ENCODE measurements at places on chromosomes 16 and 17.
A peak's percentile ranks its signal among the peaks of the same experiment; 100 is the strongest.

DNA sequence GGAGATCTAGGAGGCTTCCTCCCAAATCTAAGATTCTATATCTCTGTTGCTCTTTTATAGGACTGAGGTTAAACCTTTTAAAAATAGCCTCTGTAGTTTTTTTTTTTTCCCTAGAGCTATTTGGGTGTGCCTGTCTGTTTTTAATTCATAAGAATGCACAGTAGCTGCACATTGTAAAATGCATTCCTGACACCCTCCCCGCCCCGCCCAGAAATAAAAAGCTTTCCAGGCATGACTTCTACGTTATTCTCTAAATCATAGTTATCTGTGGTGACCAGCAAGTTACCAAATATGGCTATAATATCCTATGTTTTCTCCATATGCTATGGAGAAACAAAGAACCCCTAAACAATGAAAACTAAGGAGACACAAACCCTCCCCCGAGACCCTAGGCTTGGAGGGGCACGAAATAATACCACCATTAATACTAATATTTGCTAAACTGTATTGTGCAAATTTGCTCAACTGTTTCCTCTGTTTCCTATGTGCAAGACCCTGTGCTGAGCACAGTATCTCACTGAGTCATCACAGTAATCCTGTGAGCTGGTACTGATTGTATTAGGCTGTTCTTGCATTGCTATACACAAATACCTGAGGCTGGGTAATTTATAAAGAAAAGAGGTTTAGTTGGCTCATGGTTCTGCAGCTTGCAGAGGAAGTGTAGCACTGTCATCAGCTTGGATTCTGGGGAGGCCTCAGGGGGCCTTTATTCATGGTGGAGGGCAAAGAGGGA is 388.3 kb downstream of the CA10 start:
- no peak for DNase-seq

GRCh38 chr17:69335058-69335457 is 8.1 kb upstream of the ABCA5 start:
- DNase-seq = peak; percentile 21

DNA sequence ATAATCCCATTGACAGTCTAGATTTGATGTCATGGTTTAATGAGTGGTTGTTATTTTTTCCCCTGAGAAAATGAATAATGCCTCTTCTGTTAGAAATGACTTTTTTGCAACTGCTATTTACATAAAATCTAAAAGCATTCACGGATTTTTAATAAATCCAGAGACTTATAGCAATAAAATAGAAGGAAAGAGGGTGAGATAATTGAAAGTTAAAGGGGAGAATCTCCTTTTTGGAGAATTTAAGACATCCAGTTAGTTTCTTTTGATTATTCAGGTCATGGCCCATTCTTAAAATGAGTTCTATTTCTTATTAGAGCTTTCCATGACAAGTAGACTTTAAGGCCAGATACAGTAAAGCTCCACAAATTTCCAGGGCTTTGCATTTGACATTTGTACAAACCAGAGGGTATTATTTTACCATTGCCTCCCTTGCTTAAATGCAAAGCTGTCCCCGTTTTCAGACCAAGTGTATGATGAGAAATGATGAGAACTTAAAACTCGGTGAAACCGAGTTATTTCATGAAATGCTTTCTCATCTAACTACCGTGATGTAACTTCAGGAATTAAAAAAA is 789.0 kb upstream of the SOX9 start:
- no peak for DNase-seq

- DNase-seq = no peak
Observed at GRCh38 chr16:90084215-90084950, 7.3 kb upstream of the PRDM7 start.

DNA sequence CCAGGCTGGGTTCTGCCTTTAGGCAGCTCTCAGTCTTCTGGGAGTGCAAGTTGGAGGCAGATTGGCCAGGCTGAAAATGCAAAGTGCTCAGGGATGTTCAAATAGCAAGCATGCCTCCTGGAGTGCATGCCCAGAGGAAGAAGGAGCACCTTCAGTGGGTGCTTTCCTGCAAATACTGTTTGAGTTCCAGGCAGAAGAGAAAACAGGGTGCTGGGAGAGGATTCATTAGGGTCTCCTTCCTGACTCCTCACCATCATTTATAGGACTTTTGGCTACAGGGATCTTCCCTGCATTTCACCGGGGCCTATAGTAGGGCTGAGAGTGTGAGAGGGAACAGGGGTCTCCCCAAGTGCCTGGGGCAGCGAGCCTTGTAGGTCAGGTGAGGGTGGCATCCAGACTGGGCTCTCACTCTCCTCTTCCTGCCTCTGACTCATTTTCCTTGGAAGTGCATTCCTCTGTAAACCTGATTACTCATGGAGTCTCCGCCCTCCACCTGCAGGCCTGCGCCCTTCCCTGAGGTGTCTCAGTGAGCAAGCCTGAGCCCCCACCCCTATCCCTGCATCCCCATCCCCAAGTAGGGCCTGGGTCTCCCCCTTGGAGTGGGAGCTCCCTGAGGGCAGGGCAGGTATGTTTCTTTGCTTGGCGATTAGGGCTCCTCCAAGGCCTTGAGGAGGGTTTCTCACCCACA is 17.1 kb upstream of the TNS4 start:
- DNase-seq = no peak
